ENCODE measurements at places on chromosomes 7 and 10.

- H3K36me3 ChIP-seq, result peaks cover 12% of the 10 kb centered on the region
- H3K27me3 ChIP-seq, result no peaks in the 10 kb centered on the region
- no peak for DNase-seq
- H3K27ac ChIP-seq, result peak overlapping the region; percentile 41
Observed at GRCh38 chr10:97327348-97328294, 6.9 kb downstream of the FRAT2 start.

- no peak overlapping the region for H3K27ac ChIP-seq
- DNase-seq, result no peak
- H3K4me3 ChIP-seq, result no peak overlapping the region
- no peaks in the 10 kb centered on the region for H3K4me1 ChIP-seq
- H3K36me3 ChIP-seq, result no peaks in the 10 kb centered on the region
Observed at GRCh38 chr10:44245601-44245938, 139.3 kb downstream of the CXCL12 start.

GRCh38 chr7:73912223-73912622 is 51.3 kb downstream of the TMEM270 start:
- H3K36me3 ChIP-seq, result no peaks in the 10 kb centered on the region
- DNase-seq, result no peak
- no peaks in the 10 kb centered on the region for H3K4me1 ChIP-seq
- H3K4me3 ChIP-seq, result no peak overlapping the region
- no peak overlapping the region for H3K27ac ChIP-seq
- H3K27me3 ChIP-seq, result peaks cover 11% of the 10 kb centered on the region

- DNase-seq, result no peak
- H3K27ac ChIP-seq, result no peak overlapping the region
- no peak overlapping the region for H3K4me3 ChIP-seq
- no peaks in the 10 kb centered on the region for H3K4me1 ChIP-seq
Observed at GRCh38 chr10:1375346-1376170, 319.4 kb downstream of the WDR37 start.

- no peaks in the 10 kb centered on the region for H3K36me3 ChIP-seq
- peaks cover 7% of the 10 kb centered on the region for H3K27me3 ChIP-seq
- no peaks in the 10 kb centered on the region for H3K4me1 ChIP-seq
- H3K27ac ChIP-seq, result no peak overlapping the region
Observed at GRCh38 chr7:37536706-37537105, 88.0 kb upstream of the ELMO1 start.

DNA sequence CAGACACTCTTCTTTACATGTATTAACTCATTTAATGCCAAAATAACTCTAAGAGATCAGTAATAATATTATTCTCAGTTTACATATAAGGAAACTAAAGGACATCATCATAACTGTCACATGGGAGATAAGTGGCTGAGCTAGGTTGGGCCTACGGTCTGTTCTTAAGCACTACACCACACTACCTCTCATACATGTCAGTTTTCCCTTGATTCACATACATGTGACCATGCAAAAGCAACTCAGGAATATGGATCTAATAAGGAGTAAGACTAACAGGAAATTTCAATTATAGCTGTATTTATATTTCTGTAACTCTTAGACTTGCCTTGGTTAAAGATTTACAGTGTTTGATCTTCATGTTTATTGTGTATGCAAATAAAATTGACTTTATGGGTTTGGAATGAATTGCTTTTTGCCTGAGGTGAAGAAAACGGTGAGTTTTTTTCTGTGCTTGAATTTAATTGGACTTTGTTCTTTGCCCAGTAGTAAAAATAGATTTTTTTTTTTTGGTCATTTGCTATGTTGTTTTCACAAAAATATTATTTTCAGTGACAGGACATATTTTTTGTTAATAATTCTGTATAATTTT is 69.7 kb downstream of the CYP51A1 start:
- no peaks in the 10 kb centered on the region for H3K27me3 ChIP-seq
- H3K4me1 ChIP-seq, result no peaks in the 10 kb centered on the region
- DNase-seq, result no peak
- no peak overlapping the region for H3K4me3 ChIP-seq
- no peak overlapping the region for H3K27ac ChIP-seq

GRCh38 chr10:100725071-100725471 is 20.3 kb upstream of the PAX2 start:
- H3K4me1 ChIP-seq, result peaks cover 11% of the 10 kb centered on the region
- H3K36me3 ChIP-seq, result no peaks in the 10 kb centered on the region
- no peak for DNase-seq
- H3K4me3 ChIP-seq, result no peak overlapping the region
- peaks cover 83% of the 10 kb centered on the region for H3K27me3 ChIP-seq

DNA sequence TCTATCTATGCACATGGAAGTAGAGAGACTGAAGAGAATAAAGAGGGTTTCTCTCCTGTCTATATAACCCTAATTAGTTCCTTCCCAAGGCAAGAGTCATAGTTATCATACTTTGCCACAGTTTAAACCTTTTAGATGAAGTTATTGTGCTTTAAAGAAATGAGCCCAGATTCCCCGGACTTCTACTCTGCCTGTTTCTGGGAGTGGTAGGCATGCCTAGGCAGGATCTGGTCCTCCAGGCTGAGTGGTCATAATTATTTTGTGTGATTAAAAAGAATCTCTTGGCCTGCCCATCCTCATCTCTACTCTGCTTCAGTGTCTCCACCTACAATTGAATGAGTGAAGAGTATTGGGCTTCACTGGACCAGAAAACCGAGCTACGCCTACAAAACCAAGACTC is 179.2 kb downstream of the IMMP2L start:
- H3K36me3 ChIP-seq, result peaks cover 2% of the 10 kb centered on the region
- H3K4me1 ChIP-seq, result no peaks in the 10 kb centered on the region
- no peak overlapping the region for H3K27ac ChIP-seq
- DNase-seq, result no peak

DNA sequence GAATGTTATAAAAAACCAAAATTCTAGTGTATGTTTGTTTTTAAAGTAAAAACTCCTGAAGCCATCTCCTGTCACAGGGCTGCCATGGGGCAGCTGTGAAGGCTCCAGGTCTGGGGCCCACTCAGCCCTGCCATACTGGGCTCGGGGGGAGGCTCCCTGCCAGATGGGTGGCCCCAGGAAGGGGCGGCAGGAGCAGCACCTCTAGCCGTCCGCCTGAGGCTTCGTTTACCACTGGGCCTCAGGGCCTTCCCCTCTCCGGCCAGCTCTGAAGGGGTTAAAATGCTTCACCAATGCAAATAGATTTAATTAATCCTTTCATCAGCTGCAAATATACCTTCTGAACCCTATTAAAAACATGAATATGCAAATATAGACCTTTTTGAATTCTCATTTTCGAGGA is 139.0 kb downstream of the ELFN1 start:
- H3K36me3 ChIP-seq, result no peaks in the 10 kb centered on the region
- no peak overlapping the region for H3K27ac ChIP-seq
- no peaks in the 10 kb centered on the region for H3K4me1 ChIP-seq
- peaks cover 1% of the 10 kb centered on the region for H3K27me3 ChIP-seq
- DNase-seq, result no peak

DNA sequence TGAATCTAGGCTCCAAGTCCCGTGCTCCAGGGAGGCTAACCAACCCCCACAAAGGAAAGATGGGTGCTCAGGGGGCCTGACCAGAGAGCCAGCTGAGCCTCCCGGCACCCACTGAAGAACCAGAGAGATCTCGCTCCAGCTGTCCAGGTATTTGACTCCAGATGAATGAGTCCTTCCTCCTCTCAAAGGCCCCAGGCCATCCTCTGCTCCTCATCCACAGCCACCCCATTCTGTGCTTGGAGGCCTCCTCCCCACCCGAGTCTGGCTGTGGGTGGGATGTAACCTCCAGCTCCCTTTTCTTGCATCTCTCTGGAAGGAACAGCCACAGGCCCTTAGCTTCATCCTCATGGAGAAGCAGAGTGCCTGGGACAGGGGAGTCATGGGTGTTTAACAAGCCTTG is 44.6 kb downstream of the VSTM4 start:
- H3K36me3 ChIP-seq, result no peaks in the 10 kb centered on the region
- DNase-seq, result no peak
- no peak overlapping the region for H3K4me3 ChIP-seq
- no peaks in the 10 kb centered on the region for H3K27me3 ChIP-seq
- no peaks in the 10 kb centered on the region for H3K4me1 ChIP-seq

GRCh38 chr7:158824028-158824427 is 5.3 kb downstream of the ESYT2 start:
- no peaks in the 10 kb centered on the region for H3K27me3 ChIP-seq
- peak overlapping the region; percentile 48 for H3K4me3 ChIP-seq
- DNase-seq, result peak; percentile 57
- peak overlapping the region; percentile 75 for H3K27ac ChIP-seq
- H3K36me3 ChIP-seq, result peaks cover 19% of the 10 kb centered on the region

GRCh38 chr7:95092324-95092723 is 184.9 kb downstream of the PPP1R9A start:
- no peaks in the 10 kb centered on the region for H3K27me3 ChIP-seq
- no peak for DNase-seq
- H3K36me3 ChIP-seq, result no peaks in the 10 kb centered on the region
- H3K4me1 ChIP-seq, result no peaks in the 10 kb centered on the region
- no peak overlapping the region for H3K27ac ChIP-seq

DNA sequence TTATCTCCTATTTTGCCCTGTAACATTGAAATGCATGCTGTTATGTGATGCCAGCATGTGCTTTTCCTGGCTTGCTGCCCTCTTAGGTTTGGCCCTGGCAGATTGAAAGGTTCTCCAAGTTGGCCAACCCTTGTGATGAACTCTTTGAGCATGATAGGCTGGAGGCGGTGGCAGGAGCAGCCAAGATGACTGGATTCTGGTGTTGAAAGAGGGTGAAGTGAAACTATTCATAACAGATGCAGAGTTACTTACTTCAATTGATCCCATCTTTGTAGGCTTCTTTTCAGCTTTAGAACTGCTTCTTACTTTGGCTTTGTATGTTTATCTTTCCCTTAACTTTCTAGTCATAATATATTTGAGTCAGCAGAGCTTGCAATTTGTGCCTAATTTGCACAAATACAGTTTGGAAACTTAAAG is 57.6 kb downstream of the BICC1 start:
- no peaks in the 10 kb centered on the region for H3K36me3 ChIP-seq
- no peaks in the 10 kb centered on the region for H3K4me1 ChIP-seq
- DNase-seq, result no peak
- H3K27me3 ChIP-seq, result no peaks in the 10 kb centered on the region

- no peak overlapping the region for H3K27ac ChIP-seq
- no peak for DNase-seq
- H3K4me3 ChIP-seq, result no peak overlapping the region
- no peaks in the 10 kb centered on the region for H3K27me3 ChIP-seq
- H3K36me3 ChIP-seq, result peaks cover 23% of the 10 kb centered on the region
- no peaks in the 10 kb centered on the region for H3K4me1 ChIP-seq
Observed at GRCh38 chr7:33091641-33092191, 17.5 kb downstream of the RP9 start.

DNA sequence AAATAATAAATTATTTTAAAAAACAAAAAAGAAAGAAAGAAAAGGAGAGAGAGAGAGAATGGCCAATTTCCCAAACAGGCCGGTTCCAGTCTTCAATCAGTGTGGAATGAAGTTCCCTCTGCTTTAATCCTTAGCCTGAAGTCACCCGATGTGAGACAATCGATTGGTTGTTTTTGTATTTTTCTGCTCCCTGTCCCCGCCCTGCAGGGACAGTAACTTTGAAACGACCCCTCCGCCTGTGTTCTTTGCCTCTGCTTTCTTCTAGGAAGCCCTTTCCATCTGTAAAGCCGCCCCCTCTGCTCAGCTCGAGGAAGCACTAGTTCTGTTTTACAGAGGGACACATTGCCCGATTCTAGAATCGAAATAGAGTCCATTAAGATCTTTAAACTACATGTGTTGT is 33.4 kb downstream of the FOXL3 start:
- no peak overlapping the region for H3K27ac ChIP-seq
- H3K4me3 ChIP-seq, result no peak overlapping the region
- no peaks in the 10 kb centered on the region for H3K4me1 ChIP-seq
- DNase-seq, result no peak

DNA sequence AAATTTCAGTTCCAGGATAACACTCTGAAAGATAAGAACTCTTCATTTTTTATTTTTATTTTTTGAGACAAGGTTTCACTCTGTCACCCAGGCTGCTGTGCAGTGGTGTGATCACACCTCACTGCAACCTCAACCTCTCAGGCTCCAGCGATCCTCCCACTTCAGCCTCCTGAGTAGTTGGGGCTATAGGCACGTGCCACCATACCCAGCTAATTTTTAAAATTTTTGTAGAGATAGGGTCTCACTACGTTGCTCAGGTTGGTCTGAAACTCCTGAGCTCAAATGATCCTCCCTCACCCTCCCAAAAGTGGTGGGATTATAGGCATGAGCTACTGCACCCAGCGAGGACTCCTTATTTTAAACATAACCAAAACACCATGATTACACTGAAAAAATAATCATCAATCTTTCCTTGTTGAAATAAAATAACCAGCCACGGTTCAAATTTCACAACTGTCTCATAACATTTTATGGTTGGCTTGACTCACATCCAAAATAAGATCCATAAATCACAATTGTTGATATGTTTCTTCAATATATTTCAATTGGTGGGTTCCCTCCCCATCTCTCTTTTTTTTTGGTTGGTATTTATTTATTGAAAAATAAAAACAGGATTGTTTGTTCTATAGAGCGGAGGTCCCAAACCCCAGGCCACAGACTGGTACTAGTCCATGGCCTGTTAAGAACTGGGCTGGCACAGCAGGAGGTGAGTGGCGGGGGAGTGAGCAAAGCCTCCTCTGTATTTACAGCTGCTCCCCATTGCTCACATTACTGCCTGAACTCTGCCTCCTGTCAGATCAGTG is 60.1 kb upstream of the FAM171A1 start:
- H3K36me3 ChIP-seq, result no peaks in the 10 kb centered on the region
- DNase-seq, result no peak
- peaks cover 3% of the 10 kb centered on the region for H3K4me1 ChIP-seq
- peaks cover 18% of the 10 kb centered on the region for H3K27me3 ChIP-seq

GRCh38 chr10:61397175-61397986 is 55.8 kb downstream of the TMEM26 start:
- H3K27ac ChIP-seq, result peak overlapping the region; percentile 57
- no peak for DNase-seq
- peak overlapping the region; percentile 61 for H3K4me3 ChIP-seq
- H3K36me3 ChIP-seq, result no peaks in the 10 kb centered on the region
- H3K4me1 ChIP-seq, result peaks cover 10% of the 10 kb centered on the region

DNA sequence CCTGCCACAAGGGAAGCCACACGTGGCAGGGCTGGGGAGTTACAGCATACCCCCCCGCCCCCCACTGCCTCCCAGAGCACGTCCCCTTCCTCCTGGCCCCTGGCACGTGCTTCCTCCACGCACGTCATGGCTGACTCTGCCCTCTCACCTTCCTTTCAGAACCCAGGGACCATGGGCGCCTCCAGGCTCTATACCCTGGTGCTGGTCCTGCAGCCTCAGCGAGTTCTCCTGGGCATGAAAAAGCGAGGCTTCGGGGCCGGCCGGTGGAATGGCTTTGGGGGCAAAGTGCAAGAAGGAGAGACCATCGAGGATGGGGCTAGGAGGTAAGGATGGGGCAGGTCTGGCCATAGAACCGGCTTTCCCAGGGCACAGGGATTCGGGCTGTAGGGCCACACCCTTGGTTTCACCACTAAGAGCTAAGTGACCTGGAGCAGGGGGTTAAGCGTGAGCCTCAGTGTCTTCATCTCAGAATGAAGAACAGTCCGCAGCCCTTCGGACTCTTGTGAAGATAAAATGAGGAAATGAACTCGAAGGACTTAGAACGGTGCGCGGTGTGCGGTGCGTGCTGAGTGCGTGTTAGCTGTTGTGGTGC is 2.5 kb downstream of the NUDT1 start:
- H3K36me3 ChIP-seq, result peaks cover 14% of the 10 kb centered on the region
- DNase-seq, result no peak
- peaks cover 44% of the 10 kb centered on the region for H3K4me1 ChIP-seq
- no peak overlapping the region for H3K27ac ChIP-seq
- H3K4me3 ChIP-seq, result no peak overlapping the region
- H3K27me3 ChIP-seq, result no peaks in the 10 kb centered on the region

- peaks cover 9% of the 10 kb centered on the region for H3K36me3 ChIP-seq
- H3K27me3 ChIP-seq, result peaks cover 38% of the 10 kb centered on the region
- no peak within 1 kb of the TSS for H3K27ac ChIP-seq
Observed at GRCh38 chr10:49679480-49679893, at the start of gene C10orf53. C10orf53 (plus strand) TSS chr10:49679651; CDS start chr10:49679698, 47 bp downstream.
